ENCODE measurements at places on chromosomes 2 and 18.

DNA sequence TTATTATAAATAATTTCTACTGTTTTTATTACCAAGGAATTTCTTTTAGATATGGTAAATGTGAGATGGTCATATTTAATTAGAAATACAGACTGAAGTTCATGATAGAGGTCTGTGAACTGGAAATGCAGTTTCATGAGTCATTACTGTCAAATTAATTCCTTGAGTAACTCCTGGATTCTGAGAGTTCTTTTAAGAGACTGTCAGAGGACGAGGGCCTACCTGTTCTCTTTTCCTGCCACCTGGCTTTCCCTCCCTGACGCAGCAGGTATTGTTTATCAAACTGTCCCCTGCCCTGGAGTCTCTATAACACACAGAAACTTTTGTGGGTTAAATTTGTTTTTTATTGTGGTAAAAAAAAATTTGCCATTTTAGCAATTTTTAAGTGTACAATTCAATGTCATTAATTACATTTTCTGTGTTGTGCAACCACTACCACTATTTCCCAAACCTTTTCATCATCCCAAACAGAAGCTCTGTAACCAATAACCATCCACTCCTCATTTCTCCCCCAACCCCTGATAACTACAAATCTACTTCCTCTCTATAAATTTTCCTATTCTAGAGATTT lies 142.6 kb downstream of the DIS3L2 start:
- no peak for DNase-seq

DNA sequence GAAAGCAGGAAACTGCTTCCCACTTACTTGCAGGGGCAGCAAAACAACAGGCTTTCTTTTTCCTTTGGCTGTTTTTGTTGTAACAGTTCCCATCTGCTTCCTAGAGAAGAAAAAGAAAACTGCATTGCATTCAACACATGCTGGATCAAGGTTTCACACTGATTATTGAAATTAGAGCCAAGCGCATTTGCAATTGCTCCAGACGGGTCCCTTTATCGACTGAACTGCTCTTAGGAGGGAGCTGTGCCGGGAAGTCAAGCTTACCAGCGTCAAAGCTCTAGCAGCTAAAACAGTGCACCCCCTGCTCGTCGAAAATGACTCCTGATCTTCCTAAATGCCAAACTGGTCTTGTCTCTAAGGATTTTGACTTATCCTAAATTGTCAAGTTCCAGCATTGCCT lies 164.0 kb upstream of the SESTD1 start:
- DNase-seq, result no peak

DNA sequence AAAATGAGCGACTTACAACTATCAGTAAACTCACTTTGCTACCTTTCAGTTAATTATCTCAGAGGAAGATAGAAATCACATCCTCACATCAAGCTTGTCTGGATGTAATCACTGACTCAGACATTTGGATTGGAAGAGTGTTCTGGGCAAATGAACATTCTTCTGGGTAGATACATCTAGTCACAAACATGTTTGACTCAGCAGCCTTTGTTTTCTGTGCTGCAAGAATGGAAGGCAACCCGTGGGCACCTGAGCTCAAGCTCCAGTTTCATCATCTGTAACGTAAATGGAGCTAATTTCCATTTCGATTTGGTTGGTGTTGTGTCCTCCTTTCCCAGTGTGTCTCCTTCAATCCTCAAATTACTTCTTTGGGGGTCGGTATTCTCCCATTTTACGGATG lies 58.5 kb downstream of the ACAA2 start:
- DNase-seq, result no peak

GRCh38 chr2:48180557-48180956 lies 274.3 kb upstream of the FBXO11 start:
- no peak for DNase-seq

DNA sequence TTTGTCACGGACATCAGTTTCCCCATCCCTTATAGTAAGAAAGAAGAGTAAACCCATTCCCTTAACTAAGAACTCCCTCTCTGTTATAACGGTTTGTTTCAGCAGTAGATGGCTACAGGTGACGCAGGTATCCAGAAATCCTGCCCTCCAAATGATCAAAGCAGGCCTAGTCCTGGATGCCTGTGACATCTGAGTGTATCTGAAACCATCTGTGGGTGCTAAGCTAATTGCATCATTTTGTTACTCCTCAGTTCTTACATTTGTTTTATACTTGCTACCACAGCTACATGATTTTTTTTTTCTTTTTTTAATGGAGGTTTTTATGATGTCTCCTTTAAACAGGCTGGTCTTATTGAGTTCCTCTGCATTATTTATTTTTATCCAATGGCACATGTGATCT lies 55.1 kb downstream of the AAK1 start:
- no peak for DNase-seq

GRCh38 chr2:75403991-75404428 lies 156.7 kb downstream of the EVA1A start:
- DNase-seq, result no peak

- DNase-seq, result no peak
These were observed 87.3 kb downstream of the INHBB start for GRCh38 chr2:120432976-120433815.

DNA sequence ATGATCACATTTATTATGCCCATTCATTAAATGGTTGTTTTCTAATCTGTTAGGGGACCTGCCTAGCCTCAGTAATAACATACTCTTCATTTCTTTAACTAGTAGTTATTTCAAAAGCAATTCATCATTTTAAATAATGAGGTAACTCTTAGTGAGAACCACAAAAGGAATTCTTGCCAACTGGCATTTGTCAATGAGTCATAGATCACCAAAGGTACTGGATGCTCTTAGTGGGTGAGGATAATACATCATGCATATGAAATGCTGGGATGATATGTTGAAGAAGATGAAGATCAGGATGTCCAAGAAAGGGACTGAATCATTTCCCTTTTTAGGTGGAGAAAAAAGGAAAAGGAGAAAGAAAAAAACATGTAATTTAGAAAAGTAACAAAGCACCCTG lies 826.2 kb upstream of the DDX18 start:
- DNase-seq, result no peak

- no peak for DNase-seq
These were observed 45.6 kb upstream of the ODC1 start for GRCh38 chr2:10493634-10494281.

DNA sequence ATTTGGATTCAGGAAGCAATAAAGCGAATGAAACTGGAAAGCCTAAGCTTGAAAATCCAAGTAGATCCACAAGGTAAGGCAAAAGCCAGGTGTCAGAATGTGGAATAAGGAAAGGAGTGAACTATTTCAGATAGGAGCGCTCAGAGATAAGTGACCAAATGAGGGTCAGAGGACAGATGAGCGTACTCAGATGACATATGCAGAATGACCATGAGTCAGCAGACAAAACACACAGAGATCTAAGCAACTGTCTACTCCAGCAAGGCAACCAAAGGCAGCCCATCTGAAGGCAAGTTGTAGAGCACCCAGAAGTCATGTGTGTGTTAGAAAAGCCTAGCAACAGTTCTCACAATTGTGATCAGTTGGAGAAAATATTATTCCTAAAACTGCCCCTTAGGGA lies 548.4 kb upstream of the FSHR start:
- no peak for DNase-seq

GRCh38 chr18:64409511-64409910 lies 260.6 kb upstream of the LINC00305 start:
- DNase-seq, result no peak

GRCh38 chr18:22977847-22978701 lies 44.9 kb downstream of the RBBP8 start:
- no peak for DNase-seq

DNA sequence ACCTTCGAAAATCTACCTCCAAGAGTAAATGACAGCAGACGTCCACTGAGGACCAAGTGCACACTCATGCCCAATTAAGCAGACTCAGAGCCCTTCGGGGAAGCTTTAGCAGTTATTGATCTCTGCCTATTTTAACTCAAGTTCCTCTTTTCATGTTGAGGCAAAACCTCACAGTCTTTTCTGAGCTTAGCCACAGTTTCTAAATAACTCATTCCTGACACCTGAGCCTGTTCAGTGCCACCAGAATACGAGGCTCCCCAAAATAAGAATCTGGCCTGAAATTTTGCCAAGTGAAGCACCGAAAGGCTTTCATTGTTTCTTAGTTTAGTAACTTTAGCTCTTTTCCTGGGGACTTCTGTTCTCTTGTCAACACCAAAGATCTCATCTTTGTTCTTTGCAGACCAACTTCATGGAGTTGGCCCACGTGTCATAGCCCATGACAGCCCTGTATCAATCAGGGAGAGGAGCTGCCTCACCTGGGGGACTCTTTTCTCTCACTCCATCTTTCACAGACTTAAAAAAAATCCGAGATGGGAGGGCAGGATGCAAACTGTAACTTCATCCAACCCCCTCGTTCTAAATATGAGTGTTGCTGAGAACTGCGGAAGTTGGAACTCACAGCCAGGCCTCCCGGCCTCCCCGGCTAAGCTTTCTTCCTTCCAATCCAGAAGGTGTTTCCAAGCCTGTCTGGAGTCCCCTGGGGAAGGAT lies 22.2 kb downstream of the INPP5D start:
- peak; percentile 9 for DNase-seq

GRCh38 chr2:72089028-72089427 lies 58.6 kb downstream of the CYP26B1 start:
- no peak for DNase-seq

- no peak for DNase-seq
These were observed 263.1 kb downstream of the CDH20 start for GRCh38 chr18:61596296-61596695.

- DNase-seq, result peak; percentile 57
These were observed 776.0 kb downstream of the TSN start for GRCh38 chr2:122531290-122532071.

DNA sequence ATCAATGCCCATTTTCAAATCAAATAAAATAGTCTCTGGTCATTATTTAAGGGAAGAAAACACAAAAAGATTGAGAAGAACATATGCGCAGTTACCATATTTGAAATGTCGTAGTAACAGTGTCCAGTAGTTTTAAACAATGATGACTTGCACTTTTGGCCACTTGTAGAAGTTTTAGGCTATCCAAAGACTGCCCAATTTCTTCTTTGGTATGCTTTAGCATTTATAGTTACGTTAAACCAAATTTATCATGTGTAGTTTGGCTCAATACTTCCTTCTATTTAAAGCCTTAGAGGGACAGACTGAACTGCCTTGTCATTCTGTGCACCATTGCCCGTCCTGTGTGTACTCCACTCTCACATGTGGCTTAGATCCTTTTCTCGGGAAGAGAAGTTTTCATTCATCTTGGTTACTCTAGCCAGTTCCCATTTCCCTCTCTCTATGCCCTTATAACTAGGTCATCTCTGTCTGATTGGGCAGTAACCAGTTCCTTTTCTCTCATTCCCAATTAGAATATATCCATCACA lies 84.8 kb upstream of the TTN start:
- DNase-seq, result no peak

DNA sequence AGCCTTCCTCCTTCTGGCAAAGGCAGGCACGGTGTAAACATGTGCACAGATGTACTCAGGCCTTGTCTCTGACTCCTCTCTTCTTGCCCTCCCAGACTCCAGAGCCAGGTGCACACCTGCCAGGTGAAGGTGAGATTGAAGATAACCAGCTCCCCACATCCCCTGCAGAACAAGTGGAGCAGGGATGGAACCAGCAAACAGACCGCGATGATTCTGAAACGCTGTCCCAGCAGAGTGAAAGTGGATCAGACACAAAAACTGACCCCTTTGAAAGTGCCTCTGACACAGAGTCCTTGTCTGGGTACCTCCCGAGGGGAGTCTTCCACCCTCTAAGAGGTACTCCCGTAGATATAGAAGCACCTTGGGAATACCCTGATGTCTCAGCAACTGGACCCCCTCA lies 77.2 kb downstream of the ARHGEF4 start:
- no peak for DNase-seq

- no peak for DNase-seq
These were observed 51.4 kb downstream of the LINC00305 start for GRCh38 chr18:64097497-64097896.

GRCh38 chr2:40844353-40845277 lies 392.7 kb upstream of the SLC8A1 start:
- no peak for DNase-seq

DNA sequence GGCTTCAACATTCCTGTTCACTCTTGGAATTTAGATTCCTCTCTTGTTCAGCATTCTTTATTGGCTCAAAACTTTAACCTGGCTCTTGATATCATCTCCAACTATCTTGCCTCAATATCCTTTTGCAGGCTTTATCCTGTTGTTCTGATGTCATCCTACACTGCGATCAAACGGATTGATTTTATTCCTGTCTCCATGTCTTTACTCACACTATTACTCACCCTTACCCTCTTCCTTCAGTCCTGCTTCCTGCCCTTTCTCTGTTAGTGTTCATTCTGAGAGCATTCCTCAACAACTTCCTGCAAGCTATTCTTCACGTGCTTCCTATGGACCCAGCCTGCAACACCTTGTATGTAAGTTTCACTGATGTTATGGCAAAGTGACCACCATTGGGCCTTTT lies 264.7 kb downstream of the RNF152 start:
- no peak for DNase-seq

GRCh38 chr18:50675043-50675442 lies 115.2 kb downstream of the MAPK4 start:
- DNase-seq, result no peak

DNA sequence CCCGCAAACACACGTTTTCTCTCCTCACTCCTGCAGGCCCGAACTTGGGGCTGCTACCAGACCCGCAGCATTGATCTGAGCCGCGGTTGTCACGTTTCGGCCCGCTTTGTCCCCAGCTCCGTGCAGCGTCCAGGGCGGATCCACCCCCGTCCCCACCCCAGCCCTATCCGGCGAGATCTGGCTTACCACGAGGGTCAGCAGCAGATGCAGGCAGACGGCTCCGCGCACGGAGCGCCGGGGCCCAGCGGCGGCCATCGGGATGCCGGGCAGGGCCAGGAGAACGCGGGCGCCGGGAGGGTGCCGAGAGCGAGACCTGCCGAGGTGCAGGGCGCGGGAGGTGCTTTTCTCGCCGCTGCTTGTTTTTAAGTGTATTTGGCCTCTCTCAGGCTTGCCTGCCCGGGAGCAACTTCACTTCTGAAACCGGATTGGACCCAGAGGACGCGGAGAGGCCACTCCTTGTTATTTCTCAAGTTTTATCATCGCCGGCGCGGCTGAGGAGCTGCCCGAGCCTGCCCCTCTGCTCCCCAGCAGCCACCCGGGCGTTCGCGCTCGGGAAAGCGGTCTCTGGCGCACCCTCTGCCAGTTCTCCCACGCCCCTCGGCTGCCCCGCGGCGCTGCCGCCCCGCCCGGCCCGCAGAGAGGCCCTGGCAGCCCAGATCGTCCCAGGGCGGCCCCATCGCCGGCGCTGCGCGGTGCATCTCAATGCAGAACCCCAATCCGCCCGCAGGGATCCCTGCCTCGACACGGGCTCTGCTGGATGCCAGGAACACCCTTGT lies at the start of gene DSC3:
DSC3 (minus strand) TSS at position 337 of the 776 bp plus-strand sequence; CDS start at position 255, 82 bp downstream.
- peak; percentile 17 for DNase-seq

DNA sequence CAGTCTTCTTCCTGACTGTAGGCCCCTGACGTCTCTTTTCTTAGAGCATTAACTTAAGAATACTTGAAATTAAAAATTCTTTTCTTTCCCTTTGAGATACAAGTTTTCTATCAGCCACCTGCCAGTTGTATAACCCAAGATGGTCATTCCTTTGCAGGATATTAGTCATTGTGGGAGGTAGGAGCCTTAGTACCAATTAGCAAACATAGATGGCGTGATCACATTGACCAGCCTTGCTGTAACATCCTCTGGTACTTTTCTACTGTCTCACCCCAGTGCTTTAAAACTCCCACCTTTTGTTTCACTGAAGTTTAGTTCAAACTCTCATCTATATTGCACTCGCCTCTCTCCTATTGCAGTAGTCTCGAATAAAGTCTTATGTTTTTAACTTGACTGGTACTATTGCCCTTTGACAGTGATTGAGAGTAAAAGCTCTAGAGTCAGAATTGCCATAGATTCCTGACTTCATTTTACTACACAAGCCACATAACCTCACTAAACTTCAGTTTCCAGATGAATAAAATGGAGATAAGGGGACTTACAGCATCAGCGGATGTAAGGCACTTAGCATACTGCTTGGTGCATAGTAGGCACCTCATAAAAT lies 74.1 kb downstream of the VRK2 start:
- DNase-seq, result no peak
